ENCODE measurements at places on chromosomes 1 and 21.

DNA sequence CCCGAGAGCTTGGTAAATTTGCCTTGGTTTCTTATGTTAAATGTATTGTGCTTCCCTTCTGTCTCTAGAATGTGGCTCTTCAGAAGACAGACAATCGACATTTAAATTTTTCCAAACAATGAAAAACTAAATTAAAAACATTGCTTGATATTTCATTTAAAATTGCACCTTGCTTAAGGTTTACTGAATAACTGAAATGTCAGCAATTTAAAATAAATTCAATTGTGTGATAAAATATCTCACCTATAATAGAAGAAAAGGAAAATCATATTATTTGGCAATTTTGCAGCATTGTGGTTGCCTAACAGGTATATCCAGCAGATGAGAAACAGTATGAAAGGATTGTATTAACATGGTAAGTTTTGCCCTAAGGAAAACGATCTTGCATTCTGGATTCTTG, 56.5 kb downstream of the MAP3K21 start:
- no peak for DNase-seq

GRCh38 chr1:229270547-229271447, at the start of gene RAB4A:
TSS of gene RAB4A (plus strand) at chr1:229271111. CDS start at chr1:229271340, 229 bp downstream.
- peak; percentile 87 for DNase-seq

- DNase-seq: no peak
Measured at GRCh38 chr1:25701030-25701785, 84.6 kb downstream of the MAN1C1 start.

DNA sequence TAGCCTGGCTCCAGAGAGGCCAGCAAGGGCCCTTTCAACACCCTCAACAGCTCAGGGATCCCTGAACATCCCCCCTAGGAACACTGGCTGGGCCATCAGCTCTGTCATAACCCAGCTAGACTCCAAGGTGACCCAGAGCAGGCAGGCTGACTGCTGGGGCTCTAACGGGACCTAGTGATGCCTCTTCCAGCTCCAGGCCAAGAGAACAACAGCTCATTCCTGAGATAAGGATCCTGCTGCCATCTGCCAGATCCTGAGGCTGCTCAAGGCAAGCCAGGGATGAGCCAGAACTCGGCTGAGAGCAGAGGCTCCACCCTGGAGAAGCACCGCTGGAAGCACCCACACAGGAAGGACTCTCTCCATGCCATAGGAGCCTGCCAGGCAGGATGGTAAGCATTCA, 2.0 kb downstream of the VSIG8 start:
- DNase-seq: no peak

DNA sequence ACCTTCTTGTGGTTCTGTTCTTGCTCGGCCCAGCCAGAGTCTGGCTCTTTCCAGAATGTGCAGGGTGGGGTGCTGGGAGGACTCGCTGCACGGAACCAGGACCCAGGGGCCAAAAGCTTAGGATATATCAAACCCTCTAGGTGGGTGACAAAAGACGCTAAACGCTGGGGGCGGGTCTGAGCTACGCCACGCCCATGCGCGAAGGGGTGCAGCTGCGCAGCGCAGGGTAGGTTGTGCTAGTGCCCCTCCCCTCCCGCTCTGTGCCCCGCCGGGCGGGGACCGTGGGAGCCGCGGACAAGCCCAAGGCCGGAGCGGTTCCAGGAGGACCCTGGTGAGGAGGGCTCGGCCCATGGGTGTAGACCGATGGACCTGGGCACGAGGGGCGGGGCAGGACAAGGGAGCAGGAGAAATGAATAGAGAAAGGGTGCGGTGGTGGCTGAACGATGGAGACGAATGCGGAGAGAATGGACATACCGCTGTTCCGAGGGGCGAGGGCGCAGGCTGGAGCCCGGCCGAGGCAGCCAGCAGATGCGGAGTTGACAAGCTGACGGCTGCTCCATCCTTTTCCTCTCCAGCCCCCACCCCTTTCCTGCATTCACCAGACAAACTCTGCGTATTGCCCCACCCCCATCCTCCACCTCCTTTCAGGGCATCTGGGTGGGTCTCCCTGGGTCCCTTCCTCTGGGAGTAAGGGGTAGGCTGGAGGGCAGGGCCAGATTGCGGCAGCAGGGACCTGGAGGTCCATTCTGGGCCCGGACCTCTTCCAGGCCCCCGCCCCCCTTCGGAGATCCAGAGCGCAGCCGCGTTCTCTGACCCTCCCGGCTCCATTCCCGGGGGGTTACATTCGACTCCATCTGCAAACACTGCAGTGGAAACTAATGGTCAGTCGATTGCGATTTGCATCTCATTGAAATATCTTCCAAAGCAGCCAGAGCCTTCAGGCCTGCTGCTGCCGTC, at the start of gene RUSC1:
Gene RUSC1, plus strand, starts transcription at position 234 of the 957 bp plus-strand sequence. CDS start 880 bp downstream, outside the sequence.
- peak; percentile 80 for DNase-seq

- DNase-seq: no peak
Measured at GRCh38 chr1:209064850-209065706, 518.4 kb upstream of the CAMK1G start.

- DNase-seq: no peak
Measured at GRCh38 chr1:53379662-53380002, 51.8 kb upstream of the LRP8 start.

GRCh38 chr1:33561576-33561975, 89.1 kb downstream of the ZSCAN20 start:
- DNase-seq: no peak

DNA sequence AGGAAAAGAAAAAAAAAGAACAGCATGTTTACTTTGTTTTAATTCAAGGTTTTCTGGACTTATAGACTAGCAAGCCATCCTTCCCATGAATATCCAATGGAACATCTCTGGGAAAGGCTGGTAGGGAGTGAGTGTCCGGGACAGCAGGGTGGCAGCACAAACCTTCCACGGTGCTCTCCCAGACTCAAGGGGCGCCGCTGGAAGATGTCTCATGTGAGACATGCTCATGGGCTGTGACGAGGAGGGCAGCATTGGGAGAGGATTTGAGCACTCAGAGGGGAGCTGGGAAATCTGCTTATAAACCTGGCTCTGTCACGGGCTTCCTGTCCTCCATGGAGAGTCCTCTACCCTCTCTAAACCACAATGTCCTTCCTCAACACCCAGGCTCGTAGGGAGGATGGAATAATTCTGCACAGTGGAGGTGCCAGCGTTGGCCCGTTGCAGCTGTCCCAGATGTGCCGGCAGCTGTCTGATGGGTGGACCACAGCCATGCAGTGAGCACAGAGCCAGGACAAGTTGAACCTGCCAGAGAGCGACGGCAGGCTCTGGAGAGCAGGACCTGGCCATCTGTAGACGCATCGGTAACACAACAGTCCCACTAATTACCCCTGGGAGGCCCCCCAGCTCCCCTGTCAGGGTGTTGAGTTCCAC, 100.1 kb upstream of the IGSF21 start:
- DNase-seq: no peak

DNA sequence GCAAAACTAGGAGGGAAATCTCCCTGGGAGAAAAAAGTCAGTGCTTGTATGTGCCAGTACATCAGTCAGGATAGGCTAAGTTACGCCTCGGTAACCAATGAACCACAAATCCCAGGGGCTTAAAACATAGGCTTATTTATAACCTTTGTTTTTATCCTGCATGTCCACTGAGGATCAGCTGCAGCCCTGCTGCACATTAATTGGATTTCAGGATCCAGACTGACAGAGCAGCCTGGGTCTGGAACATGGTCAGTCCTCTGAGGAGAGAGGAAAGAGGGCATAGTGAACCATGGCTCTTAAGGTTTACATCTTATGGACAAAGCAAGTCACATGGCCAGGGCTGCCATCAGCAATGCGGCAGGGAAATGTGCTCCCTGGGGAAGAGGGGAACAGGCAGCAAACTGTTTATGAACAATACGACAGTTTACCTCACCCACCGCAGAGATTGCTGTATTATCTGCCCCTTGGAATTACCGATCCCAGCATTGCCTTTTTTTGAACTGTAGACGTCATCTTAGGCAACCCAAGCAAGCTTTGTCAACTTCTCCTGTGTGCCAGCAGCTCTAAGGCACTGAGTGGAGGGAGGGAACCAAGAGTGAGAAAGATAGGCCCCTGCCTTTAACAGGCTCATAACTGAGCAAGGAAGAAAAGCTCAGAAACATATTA, 9.1 kb upstream of the SPRR4 start:
- no peak for DNase-seq

DNA sequence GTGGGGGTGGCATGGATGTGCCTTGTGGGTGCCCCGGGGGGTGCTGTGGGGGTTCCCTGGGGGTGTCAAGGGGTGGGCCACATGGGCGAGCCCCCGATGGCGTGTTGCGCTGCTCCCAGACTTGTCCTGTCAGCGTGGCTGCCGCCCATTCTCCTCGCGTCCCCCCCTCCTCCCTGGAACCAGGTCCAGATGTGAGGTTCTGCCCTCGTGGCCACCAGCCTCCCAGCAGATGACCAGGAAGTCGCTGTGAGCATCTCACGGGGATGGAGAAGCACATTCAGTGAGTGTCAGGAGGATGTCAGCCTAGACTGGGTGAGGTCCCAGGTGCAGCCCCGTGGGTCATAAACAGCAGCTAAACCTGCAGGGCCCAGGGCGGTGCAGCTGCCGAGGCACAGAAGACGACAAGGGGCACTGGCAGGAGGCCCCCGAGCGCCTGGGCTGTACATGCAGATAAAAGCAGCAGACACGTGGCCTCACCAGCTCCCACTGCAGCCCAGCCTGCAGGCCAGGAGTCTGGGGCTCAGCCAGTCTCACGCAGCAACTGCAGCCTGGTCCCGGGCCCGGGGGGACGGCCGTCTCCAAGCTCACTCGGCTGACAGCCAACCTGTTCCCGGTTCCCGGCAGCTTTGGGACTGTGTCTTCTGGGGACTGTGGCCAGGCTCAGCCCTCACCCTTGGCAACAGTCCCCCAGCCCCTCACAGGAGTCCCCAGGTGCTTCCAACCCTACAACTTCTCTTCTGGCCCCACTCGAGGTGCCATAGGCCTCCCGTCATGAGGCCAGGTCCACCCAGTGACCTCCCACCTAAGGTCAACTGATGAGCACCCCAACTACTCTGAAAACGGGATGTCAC, 17.5 kb upstream of the COL6A2 start:
- no peak for DNase-seq

DNA sequence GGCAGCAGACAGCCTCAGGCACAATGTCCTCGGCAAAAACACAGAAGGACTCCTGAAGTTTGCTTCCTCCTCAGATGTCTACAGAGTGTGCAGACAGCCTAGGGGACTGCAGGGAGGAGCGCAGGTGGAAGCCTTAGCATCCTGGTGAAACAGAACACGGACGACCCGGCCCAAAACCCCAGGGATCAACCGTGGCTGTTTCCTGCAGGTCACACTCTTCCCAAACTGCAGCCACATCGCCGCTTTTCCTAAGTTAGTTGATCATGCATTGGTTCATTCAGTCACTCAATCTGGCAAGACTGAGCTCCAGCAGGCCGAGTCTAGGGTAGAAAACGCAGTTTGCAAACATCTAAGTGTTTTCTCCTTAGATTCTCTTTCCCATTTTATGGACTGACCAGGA, 33.4 kb downstream of the FHAD1 start:
- DNase-seq: no peak

- no peak for DNase-seq
Measured at GRCh38 chr21:45031571-45032191, 42.7 kb upstream of the ADARB1 start.

GRCh38 chr1:96596226-96596922, 125.2 kb upstream of the PTBP2 start:
- DNase-seq: peak; percentile 53

GRCh38 chr1:11071463-11072215, 11.8 kb upstream of the SRM start:
- no peak for DNase-seq

GRCh38 chr1:199742547-199742946, 285.0 kb upstream of the NR5A2 start:
- peak; percentile 7 for DNase-seq

DNA sequence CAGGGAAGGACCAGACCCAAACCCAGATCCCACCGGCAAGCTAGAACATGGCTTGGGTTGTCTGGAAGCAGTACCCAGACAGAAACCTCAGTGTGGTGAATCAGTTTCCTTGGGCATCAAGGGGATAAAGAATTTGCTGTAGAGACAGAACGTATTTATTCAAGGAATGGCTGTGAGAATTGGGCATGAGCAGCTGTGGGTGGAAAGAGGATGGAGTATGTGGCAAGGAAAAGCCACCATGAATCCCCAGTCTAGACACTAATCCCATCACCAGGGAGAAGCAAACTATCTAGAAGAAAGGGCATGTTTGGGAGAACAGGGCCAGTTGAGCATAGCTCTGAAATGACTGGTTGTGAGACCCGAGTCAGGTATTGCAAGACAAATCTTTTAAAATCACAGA, 109.2 kb downstream of the TOMM20 start:
- no peak for DNase-seq

- no peak for DNase-seq
Measured at GRCh38 chr1:51973587-51974474, 16.7 kb downstream of the RAB3B start.

GRCh38 chr21:35488946-35489345, 439.8 kb upstream of the RUNX1 start:
- DNase-seq: no peak

DNA sequence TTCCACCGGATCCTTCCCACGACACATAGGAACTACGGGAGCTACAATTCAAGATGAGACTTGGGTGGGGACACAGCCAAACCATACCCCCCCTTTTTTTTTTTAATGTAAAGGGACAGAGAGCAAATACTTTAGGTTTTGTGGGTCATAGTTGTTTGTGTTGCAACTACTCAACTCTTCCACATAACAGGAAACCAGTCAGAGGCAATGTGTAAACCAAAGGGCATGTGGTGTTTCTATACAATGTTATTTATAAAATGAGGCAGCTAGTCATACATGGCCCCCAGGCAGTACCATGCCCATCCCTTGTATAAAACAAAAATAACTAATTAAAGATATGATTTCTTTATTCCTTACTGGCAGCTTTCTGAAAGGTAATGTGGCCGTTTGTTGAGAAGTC, 845.4 kb upstream of the ADAMTS5 start:
- DNase-seq: no peak

DNA sequence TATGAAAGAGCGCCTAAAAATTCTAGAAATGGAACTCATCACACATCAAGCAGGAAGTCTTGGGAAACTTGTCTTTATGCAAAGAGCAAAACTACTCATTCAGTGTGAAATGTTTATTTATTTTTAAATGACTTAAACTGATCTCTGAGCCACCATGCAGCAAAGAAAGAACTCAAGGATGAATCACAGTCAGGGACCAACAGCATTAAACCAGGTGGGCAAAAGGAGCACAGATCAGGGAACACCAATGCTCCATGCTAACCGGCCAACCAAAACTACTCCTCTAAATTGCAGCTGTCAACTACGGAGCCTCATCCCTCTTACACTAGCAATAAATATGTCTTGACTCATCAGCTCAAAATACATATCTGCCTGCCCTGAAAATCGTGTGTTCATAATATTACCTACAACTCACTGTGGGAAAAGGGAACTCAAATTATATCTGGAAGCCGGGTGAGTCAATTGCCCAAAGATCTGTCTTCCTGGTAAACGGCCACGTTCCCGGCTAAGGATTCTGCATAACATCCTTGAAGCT, 129.2 kb downstream of the PTPN14 start:
- no peak for DNase-seq

- peak; percentile 53 for DNase-seq
Measured at GRCh38 chr1:25487628-25488027, 55.8 kb upstream of the LDLRAP1 start.

All from hematopoietic multipotent progenitor cell treated with erythropoietin and hydrocortisone succinate and interleukin-3 and kit ligand, for 8 days (in vitro differentiated cells).